Naive B cell (primary cell): ENCODE measurements at places on chromosomes 16 and 17.
A peak's percentile ranks its signal among the peaks of the same experiment; 100 is the strongest.

DNA sequence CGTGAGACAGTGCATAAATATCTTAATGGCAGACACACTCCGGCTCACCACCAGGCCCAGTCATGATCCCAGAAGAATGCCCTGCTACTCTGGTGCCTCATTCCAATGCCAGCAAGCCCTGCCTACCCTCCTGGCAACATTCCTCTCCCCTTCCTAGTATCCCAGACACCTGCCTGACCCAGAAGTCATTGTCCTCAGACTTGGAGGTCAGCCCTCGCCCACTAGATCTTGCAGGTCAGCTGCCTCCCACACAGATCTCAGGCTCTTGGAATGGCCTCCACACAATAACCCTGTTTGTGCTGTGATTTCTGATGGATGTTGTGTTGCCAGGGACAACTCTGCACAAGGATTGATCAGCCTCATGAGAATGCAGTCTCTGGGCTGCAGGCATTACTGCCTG is 1.8 kb upstream of the TEX2 start:
- no peak for DNase-seq
- H3K27me3 ChIP-seq, result peaks cover 17% of the 10 kb centered on the region
- H3K4me1 ChIP-seq, result peaks cover 29% of the 10 kb centered on the region
- H3K36me3 ChIP-seq, result no peaks in the 10 kb centered on the region
- H3K27ac ChIP-seq, result no peak overlapping the region

GRCh38 chr17:61076621-61077031 is 323.0 kb upstream of the TBX2 start:
- no peak for DNase-seq
- peaks cover 3% of the 10 kb centered on the region for H3K36me3 ChIP-seq
- no peaks in the 10 kb centered on the region for H3K4me1 ChIP-seq
- H3K27me3 ChIP-seq, result no peaks in the 10 kb centered on the region
- H3K27ac ChIP-seq, result no peak overlapping the region
- no peak overlapping the region for H3K4me3 ChIP-seq

DNA sequence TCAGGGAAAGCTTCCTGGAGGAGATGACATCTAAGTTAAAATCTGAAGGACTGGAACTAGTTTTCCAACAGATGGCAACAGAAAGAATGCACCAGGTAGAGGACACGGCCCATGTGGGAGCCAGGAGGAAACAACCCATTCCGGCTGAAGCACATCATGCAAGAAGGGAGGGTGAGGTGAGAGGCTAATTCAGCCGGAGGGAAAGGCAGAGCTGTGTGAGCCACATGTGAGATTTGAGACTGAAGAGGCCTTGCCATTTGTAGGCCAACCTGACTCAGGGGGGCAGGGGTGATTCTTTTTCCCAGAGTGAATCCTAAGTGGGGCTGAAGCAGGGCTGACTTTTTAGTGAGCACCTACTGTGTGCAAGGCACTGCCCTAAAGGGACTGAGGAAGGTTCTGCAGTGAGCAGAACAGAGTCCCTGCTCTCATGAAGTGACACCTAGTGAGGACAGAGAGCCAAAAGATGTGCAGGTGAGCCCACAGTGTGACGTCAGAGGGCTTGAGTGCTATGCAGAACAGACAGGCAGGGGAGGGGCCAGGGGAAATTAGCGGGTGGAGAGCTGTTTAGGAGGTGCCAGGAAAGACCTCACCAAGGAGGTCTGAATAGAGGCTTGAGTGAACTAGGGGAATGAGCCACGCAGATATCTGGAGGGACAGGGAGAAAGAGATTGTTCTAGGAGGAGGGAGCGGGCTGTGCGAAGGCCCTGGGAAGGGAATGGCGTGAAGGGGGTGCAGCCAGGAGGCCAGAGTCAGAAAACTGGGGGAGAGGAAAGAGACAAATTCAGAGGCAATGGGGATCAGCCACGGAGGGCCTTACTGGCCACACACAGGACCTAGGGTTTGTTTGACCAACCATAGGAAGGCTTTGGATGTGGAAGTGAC is 19.8 kb upstream of the IL21R start:
- H3K27me3 ChIP-seq, result no peaks in the 10 kb centered on the region
- H3K4me1 ChIP-seq, result peaks cover 82% of the 10 kb centered on the region
- peak overlapping the region; percentile 96 for H3K27ac ChIP-seq
- no peak for DNase-seq
- peaks cover 7% of the 10 kb centered on the region for H3K36me3 ChIP-seq

- peaks cover 11% of the 10 kb centered on the region for H3K4me1 ChIP-seq
- H3K4me3 ChIP-seq, result peak overlapping the region; percentile 93
- DNase-seq, result no peak
- H3K27ac ChIP-seq, result peak overlapping the region; percentile 54
- H3K27me3 ChIP-seq, result no peaks in the 10 kb centered on the region
Measured at GRCh38 chr17:7626307-7626706, 1.3 kb downstream of the SAT2 start.

- H3K27ac ChIP-seq, result no peak overlapping the region
- no peak overlapping the region for H3K4me3 ChIP-seq
- no peaks in the 10 kb centered on the region for H3K4me1 ChIP-seq
- DNase-seq, result no peak
Measured at GRCh38 chr17:2547176-2547575, 35.5 kb upstream of the METTL16 start.

- DNase-seq, result peak; percentile 62
- no peak overlapping the region for H3K4me3 ChIP-seq
- H3K4me1 ChIP-seq, result peaks cover 5% of the 10 kb centered on the region
- H3K36me3 ChIP-seq, result no peaks in the 10 kb centered on the region
- no peaks in the 10 kb centered on the region for H3K27me3 ChIP-seq
Measured at GRCh38 chr16:88437367-88437964, 15.6 kb upstream of the ZFPM1 start.

DNA sequence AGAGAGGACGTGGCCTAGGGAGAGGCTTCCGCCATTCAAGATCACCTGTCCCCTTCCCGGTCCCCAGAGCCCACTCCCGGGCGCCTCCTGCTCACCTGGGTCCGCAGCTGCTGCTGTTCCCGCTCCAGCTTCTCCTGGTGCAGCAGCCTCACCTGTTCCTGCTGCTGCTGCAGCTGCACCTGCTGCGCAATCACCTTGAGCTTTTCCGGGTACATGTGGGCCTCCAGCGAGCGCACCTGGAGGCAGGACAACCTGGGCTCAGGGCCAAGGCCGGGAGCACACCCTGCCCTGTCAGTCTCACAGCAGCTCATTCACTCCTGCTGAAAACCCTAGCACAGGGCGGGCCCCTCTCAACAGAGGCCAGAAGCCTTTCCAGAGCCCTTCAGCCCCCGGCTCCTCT is 12.5 kb downstream of the TFAP4 start:
- H3K36me3 ChIP-seq, result no peaks in the 10 kb centered on the region
- no peak overlapping the region for H3K4me3 ChIP-seq
- no peaks in the 10 kb centered on the region for H3K27me3 ChIP-seq
- peaks cover 13% of the 10 kb centered on the region for H3K4me1 ChIP-seq
- H3K27ac ChIP-seq, result no peak overlapping the region
- no peak for DNase-seq

GRCh38 chr16:54171626-54172537 is 114.7 kb downstream of the IRX3 start:
- H3K4me1 ChIP-seq, result no peaks in the 10 kb centered on the region
- DNase-seq, result no peak
